Stimulated activated CD4-positive, alpha-beta T cell treated with anti-CD3 and anti-CD28 coated beads, Interleukin-2, amount 100 ng/mL, for 24 hours (primary cell): ENCODE measurements at places on chromosomes 11 and 22.

DNA sequence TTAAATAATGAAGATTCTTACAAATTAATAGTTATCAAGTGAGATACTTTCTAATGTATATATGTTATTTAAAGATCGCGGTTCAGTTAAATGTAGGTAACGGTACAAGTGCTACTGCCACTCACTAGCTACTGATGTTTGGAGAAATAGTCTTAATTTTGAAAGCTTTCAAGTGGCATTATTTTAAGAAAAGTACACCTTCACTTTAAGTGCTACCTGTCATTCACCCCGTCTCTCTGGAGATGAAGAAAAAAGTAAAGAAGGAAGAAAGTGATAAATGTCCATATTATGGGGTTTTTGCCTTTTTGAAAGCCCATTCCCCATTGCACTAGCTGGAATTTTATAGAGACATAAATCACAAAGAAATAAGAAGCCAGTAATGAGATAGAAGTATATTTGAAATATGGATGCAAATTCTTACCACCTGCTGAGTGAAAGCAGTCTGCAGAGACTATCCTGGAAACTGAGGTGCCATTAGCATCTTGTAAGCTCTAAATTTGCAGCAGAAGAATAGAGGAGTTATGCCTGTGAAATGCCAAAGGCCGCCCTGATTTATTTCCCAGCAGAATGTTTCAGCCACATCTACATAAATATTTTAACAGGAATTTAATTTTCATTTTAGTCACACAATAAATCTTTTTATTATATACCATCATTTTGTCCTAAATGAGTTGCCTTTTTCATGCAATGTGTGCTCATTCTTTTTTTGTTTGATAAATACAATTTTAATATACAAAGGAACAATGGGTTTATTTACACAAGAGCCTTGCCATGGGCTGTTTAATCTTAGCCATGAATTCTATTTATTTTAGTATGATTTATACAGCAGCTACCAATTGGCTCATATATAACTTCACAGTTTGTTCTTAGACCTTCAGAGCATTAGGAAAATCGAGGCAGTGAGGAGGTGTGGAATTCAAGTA, 489.9 kb upstream of the RAG2 start:
- DNase-seq, result no peak

GRCh38 chr22:22996511-22997261, 73.6 kb upstream of the GNAZ start:
- DNase-seq, result no peak

DNA sequence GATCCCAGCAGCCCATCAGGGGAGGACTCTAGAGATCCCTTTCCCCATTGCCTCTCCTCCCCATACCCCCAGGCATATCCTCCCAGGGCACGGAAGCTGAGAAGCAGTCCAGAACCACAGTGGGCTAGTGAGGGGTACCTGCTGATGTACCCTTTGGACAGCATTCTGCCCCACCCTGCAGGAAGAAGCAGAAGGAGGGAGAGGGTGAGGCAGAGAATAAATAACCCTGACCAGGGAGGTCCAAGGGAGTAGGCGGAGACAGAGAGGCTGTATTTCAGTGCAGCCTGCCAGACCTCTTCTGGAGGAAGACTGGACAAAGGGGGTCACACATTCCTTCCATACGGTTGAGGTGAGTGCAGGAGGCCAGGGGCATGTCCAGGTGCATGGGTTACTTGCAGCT, at the start of gene OR51E1:
OR51E1 (plus strand) TSS at position 301 of the 400 bp plus-strand sequence. CDS start 8,545 bp downstream, outside the sequence.
- DNase-seq, result no peak

DNA sequence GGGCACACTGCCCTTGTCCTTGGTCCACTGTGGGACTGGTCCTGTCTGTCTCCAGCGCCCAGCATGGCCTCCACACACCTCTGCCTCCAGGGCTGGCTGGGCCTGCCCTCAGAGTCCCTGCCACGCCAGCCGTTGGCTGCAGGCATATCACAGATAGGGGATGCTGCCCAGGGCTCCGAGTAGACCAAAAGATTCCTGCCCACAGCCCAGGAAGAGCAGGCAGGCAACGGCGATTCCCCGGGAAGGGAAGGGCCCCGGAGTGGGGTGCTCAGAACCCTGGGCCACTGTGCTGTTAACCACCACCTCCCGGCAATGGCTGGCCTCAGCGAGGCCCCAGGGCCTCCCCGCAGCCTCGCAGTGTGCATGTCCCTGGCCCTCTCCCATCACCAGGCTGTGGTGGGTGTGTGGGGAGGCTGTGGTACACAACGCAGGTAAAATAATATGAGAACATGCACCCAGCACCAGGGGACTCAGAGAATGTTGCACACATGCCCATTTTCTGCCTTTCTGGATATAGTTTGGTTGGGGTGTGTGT, 2.2 kb downstream of the IFITM5 start:
- DNase-seq, result no peak

DNA sequence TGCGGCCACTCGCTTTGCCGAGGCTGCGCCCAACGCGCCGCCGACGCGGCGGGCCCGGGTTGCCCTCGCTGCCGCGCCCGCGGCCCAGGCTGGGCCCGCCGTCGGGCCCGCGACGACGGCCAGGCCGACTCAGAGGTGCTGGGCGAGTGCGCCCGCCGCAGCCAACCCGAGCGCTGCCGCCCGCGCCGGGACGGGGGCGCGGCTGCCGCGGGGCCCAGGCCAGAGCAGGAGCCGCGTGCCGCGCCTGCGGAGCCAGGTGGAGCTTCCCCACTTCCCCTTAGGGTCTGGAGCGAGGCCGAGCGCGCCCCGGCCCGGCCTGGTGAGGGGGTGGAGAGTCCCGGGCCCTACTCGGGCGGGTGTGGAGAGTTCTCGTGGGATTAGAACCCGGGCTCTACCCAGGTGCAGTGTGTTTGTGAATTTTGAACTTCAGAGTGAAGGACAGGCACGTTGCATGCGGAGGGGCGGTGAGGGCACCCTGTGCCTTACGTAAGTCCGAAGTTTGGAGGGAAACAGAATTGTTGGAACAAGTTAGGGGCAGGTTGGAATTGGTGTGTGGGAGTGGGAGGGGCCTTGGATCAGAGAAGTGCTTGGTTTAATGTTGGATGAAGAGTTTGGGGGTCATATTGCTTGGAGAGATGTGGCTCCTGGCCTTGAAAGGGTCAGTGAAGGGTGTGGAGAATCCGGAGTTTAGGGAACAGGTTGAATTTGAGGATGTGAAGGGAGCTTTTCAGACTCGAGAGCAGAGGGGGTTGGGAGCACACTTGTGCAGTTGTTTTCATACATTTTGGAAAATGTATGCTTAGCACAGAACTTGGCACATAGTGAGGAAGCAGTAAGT, 697 bp downstream of the RNF169 start:
- peak; percentile 58 for DNase-seq

GRCh38 chr22:21736948-21737347, 1.4 kb upstream of the YPEL1 start:
- DNase-seq, result no peak

DNA sequence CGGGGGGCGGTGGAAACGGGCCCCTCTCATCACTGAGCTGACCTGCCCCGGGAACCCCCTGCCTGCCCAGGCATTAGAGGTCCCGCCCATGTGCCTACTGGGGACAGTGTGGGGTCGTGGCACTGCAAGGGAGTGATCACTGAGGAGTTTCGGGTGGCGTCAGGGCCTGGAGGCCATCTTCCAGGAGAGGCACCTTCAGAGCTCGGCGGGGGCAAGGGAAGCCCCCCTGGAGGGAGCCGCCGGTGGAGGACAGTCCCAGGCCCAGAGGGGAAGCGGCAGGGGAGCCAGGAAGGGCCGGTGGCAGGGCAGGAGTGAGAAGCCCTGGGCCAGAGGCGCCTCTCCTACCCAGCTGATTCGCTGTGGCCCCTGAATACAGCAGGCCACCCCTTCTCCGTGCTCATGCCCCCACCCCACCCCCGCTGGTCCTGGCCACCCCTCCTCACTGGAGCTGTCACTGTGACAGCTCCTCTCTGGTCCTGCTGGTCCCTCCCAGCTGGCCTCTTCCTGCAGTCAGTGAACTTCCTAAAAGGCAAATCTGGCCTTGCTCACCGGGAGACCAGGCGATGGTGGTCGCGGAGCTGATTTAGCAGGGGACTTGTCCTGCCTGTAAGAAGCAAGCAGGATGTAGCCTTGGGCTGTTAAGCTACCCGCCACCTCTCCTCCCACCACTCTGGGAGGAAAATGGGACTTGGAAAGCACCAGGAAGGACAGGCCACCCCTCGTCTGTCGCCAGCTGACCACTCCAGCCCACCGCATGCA, 2.0 kb upstream of the MAPK11 start:
- no peak for DNase-seq

- no peak for DNase-seq
These were observed 9.8 kb downstream of the TRAF6 start for GRCh38 chr11:36500315-36500721.
